ENCODE measurements at places on chromosomes 13 and 19.

DNA sequence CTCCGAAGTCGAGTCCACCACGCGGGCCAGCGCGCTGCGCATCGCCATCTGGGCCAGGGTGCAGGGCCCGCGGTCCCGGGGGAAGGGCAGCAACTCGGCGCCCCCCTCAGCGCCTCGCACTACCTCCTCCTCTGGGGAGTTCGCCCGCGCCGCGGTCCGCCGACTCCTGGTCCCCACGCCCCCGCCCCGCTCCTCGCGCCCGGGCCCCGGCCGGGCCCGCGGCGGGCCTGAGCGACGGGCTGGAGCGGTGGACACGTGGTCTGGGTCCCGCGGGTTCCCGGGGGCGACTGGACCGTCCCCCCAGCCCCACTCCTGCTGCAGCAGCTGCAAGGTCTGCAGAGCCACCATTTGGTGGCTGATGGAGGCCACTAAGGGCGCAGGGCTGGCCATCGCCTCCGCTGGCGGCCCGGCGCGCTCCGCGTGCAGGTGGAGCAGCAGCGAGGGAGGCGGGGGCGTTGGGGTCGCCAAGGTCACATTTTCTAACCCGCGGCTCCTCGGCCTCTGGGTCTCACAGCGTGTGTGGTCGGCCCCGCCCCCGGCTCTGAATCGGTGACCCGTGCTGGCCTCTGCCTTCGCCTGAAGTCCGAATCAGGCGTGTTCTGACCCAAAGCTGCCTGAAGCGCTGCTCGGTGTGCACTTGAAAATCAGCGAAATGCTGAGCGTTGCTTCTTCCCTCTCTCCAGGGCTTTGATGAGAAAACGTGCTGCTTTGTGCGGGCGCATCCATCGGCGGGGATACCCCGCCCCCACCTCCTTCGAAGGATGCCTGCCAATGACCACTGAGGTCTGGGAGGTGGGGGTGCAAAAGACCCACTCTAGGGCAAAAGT is at the start of gene DLEU7:
TSS of gene DLEU7 (minus strand) at position 436 of the 827 bp plus-strand sequence. CDS start at position 390, 46 bp downstream.
- DNase-seq = no peak

DNA sequence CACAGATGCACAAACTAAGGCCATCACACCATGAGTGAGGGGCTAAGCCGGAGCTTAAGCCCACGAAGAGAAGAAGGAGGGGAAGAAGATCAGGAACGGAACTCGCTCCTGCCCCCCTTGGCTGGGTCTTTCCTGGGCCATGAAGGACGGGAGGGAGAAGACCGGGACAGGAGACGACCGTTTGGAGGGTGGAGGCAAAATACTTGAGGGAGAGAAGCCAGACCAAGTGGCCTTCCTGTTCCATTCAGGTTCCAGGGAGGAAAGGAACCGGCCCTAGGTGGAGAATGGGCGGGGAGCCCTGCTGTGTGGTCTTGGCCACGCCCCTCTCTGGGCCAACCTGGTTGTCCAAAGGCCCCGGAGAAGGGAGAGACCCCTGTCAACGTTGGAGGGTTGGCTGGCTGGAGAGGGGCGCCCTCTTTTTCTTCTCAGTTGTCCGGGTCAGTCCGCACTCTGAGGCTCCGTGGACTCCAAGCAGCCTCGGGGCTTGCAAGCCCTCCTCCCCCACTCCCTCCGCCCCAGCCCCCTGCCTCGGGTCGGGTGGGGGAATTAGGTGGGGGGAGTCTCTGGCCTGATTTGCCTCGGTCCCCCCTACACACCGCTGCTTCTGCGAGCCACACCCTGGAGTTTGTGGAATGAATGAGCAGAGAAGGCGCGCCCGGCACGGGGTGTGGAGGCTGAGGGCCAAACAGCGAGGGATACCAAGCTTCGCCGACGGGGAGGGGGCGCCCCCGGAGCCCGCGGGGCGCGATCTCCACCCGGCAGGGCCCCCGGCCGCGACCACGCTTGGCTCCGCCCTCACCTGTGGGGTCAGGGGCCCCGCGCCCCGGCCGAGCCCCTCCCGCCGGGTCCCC is 757 bp downstream of the FBN3 start:
- DNase-seq = no peak

DNA sequence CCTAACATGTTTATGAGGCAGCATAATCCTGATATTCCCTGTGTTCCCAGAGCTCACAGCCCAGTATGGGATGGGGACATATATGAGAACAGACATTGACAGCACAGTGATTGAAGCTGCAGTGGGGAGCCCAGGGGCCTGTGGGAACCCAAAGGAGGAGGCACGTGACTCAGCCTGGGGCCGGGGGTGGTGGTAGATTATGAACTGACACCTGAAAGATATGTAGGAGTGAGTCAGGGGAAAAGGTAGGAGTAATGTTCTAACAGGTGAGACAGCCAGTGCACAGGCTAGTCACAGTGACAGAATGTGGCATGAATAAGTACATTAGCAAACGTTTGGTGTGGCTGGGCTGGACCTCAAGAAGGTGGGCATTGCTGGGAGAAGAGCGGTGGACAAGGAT is 29.0 kb downstream of the CKM start:
- no peak for DNase-seq

DNA sequence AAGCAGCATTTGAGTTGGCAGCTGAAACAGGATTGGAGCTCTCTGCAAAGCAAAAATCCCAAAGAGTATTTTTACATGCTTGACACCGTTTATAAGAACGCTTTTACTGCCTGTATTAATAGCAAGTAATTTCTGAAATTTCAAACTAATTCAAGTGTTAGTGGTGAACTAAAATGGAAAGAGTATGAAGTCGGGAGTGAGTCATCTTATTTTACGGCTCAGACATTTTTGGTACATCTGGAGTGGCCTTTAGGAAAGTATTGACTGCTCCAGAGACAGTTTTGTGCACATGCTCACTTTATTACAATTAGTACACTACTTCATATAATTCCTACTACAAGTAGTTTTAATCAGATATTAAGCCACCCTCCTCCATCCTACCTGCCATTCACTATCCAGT is 167.4 kb downstream of the SLITRK6 start:
- no peak for DNase-seq

- peak; percentile 21 for DNase-seq
These were observed 1230.1 kb upstream of the SLC10A2 start for GRCh38 chr13:104296286-104296685.

DNA sequence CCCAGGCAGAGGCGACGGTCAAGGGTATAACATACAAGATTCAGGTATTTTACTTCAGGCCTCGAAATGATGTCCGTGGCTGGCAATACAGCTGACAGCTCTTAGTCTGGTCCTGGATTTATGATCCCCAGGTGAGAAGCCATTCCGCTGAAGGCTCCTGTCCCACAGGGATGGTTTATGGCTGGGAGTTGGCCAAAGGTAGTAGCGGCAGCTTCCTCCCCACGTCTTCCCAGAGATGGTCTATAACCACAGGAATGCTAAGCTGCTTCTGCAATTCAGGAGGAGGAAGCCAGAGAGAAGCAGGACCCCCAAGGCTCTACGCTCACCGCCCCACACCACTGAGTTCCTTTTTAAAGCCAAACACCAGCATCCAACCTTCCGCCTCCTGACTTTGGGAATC is 27.1 kb downstream of the OLFM2 start:
- no peak for DNase-seq

DNA sequence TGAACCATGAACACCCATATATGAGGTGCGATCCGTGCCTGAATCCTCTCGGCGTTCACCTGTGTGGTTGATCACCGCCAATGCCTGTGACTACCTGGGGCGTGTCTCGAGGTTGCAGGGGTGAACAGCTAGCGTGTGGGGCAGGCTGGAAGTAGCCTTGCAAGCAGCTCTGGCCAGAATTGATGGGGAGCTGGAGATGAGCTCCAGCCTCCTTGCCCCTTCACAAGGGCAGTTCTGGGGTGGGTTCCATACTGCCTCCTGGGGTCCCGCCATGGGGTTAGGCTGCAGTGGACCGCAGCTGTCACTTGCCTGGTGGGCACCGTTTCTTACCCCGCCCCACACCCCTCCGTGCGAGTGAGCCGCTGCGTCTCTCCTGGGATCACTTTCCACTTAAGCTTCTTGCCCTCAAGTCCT is 154.5 kb upstream of the SOX1 start:
- DNase-seq = no peak
